Esophagus squamous epithelium (tissue), 5 donors: ENCODE measurements at places on chromosomes 2 and 18. TPM values are rescaled to one million over a fixed set of nuclear protein-coding genes. Genes with fewer than 3 reads are reported as not detected.
A peak's percentile ranks its signal among the peaks of the same experiment; 100 is the strongest.

DNA sequence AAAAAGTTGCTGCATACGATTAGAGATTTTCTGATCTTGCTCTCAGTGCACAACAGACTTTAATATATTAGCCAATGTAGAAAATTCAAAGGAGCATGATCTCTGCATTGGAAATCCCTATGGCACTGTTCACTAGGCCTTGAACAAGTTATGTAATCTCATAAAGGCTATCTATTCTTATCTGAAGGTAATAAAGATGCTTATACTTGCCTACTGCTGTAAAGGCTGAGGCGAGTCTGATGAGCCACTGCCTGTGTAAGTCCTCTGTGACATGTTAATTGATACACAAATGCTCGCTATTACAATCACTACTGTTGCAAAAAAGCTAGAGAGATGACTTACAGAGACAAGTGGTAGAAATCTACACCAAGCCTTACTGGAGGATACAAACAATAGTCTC lies 207.4 kb downstream of the EPHA4 start:
- no peak for DNase-seq

GRCh38 chr18:35244671-35245070 lies 3.8 kb downstream of the ZNF397 start:
- no peak for DNase-seq

DNA sequence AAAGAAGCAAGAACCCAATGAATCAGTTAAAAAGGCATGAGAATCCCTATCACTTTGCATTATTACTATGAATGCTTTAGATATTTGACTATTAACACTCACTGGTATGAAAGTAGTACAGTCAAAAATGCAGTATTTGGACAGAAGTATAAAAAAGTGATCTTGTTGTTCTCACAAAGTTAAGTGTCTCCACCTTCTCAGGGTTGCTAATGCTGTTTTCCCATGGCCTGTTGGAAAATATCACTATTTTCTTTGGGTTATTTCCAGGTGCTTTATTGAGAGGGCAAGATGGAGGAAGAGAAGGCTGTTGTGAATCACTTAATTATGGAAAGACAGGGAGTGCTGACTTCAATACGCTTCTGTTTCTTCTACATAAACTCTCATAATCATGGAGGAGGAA lies 13.6 kb upstream of the CREB1 start:
- DNase-seq = no peak

- DNase-seq = no peak
Measured at GRCh38 chr2:141943918-141944317, 186.9 kb downstream of the LRP1B start.

DNA sequence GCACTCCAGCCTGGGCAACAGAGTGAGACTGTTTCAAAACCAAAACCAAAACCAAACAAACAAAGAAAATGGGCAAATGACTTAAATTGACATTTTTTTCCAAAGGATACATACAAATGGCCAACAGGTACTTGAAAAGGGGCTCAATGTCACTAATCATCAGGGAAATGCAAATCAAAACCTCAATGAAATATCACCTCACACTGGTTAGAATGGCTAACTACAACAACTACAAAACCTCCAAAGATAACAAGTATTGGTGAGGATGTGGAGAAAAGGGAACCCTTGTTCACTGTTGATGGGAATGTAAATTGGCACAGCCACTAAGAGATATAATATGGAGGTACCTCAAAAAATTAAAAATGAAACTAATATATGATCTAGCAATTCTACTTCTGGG lies 213.2 kb upstream of the HS6ST1 start:
- DNase-seq = no peak

- no peak for DNase-seq
Measured at GRCh38 chr18:61331051-61331450, 2.2 kb upstream of the CDH20 start.

- DNase-seq = peak; percentile 9
Measured at GRCh38 chr2:101120124-101120996, 30.8 kb downstream of the TBC1D8 start.

GRCh38 chr2:63853527-63854310 lies 12.0 kb downstream of the UGP2 start:
- no peak for DNase-seq

DNA sequence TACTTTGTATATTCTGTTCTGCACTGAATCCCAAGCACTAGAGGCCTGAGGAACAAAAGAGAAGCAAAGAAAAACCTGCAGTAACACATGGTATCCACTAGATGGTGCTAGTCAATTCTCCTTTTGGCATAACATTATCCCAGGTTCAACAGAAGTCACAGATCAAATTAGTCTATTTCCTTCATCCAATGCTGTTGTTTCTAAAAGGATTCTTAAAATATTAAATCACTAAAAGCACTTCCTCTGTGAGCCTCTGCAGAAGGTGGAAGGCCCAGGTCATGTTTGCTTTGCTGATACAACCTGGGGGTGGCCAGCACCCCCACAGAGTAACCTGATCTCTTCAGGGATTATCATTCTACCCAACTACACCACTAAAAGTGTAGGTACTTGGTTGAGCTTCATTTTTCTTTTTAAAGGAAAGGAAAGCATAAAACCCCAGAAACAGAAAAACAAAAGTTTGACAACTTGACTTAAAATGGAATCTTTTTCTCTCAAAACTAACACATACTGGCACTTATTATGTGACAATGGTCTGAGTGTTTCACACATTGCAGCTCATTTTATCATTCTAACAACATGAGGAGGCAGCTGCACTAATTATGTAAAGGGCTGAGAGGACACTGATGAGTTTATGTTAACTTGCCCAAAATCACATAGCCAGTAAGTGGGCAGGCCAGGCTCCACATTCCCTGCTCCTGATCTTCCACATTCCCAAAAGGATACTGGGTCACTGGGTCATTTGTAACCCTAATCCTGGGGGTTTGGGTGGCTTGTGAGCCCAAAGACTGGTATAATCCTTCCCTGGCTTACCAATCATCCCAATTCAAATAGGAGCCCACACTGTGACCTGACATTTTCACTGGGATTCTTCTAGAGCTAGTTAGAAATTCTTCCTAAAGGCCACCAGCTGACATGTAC lies 66.8 kb upstream of the DNER start:
- DNase-seq = no peak

GRCh38 chr18:49582579-49582978 lies 20.7 kb downstream of the LIPG start:
- DNase-seq = no peak

ZSCAN30 gene
- total RNA-seq = 14.9 TPM

PLGLB2 gene
- 0.95 TPM for total RNA-seq

TUBB8B gene
- not detected for total RNA-seq

ASB18 gene
- not detected for total RNA-seq
